Muscle of back (tissue), 13 donors: ENCODE measurements at places on chromosomes 7 and 10.

GRCh38 chr7:121558288-121558687 lies 162.2 kb upstream of the FAM3C start:
- DNase-seq, result no peak

DNA sequence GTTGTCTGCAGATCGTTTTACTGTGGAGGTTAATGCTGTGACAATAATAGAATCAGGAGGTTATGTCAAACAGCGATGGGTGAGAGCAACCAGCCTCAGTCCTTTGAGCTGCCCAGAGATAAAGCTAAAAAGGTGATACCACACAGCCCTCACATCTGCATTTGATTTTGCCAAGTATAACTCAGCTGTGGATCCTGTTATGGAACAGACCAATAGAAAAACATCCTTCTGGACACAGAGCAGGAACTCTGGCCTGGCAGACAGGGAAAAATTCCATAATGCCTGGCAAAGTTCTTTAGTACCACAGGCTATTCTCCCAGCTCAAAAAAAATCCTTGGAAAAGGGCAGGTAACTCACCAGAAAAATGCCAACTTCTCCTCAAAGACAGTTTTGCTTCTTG lies 87.1 kb upstream of the PDLIM1 start:
- DNase-seq, result no peak

GRCh38 chr7:107461938-107462533 lies 7.8 kb upstream of the GPR22 start:
- DNase-seq, result no peak

- no peak for DNase-seq
Measured at GRCh38 chr10:49133706-49134248, at the start of gene FAM170B. Gene FAM170B, minus strand, starts transcription at chr10:49134021. Its CDS starts 103 bp downstream, at chr10:49133918.

- DNase-seq, result no peak
Measured at GRCh38 chr10:118944959-118945633, 84.4 kb upstream of the NANOS1 start.

- no peak for DNase-seq
Measured at GRCh38 chr10:8051851-8052257, 2.6 kb upstream of the GATA3 start.

DNA sequence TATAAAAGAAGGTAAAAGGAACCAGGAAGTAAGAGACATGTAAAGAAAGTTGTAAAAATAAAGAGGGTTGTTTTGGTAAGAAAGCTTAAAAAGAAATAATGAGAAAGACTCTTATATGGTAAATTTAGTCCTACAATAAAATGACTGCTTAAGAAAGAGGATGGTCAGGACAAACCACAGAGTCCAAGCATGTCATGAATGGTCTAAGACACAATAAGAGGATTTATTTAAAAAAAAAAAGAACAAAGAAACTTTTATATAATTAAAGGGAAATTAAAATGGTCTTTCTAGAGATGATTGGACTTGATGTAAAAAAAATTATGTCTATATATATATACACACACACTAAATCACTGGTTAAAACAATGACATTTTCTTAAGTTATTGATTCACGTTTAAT lies 18.2 kb downstream of the ATAD1 start:
- no peak for DNase-seq

- DNase-seq, result no peak
Measured at GRCh38 chr7:134302120-134302519, 14.6 kb downstream of the SLC35B4 start.

DNA sequence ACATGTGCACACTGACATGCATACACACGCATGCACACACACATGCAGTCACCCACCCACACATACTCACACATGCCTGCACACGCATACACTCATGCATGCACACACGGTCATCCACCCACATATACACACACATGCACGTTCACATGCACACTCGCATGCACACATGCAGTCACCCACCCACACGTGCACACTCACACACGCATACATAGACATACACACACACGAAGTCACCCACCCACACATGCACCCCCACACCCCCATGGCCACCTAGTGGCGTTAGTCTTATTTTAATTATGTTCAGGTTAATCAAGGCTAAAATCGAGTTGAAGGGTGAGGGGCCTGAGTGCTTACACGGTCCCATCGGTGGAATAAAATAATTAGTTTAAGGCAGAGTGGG lies 96.8 kb downstream of the DNAJB6 start:
- no peak for DNase-seq

- DNase-seq, result no peak
Measured at GRCh38 chr10:114179148-114179547, at the start of gene TDRD1. Gene TDRD1, plus strand, starts transcription at chr10:114179353. Its CDS starts 8,479 bp downstream, at chr10:114187832.

- no peak for DNase-seq
Measured at GRCh38 chr7:44646176-44646920, 39.9 kb downstream of the OGDH start.

- DNase-seq, result no peak
Measured at GRCh38 chr7:120332433-120332832, 59.5 kb downstream of the KCND2 start.

DNA sequence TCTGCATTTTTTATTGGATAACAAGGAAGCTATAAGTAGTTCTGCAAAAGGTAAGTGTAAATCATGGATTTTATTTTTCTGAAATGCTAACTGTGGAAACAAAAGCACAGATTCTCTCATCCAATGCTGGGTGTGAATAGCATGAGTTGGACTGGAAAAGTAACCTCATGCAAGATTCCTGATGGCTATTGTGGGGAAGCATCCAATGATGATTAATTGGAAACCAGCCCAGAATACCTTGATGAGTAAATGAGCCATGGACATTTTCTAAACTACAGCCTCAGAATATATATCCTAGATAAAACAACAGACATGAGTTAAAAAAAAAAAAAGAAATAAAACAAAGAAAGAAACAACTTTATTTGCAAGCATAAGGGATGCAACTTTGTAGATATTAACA lies 934.6 kb downstream of the CCSER2 start:
- DNase-seq, result no peak

GRCh38 chr10:117948493-117948892 lies 98.2 kb downstream of the RAB11FIP2 start:
- DNase-seq, result no peak

DNA sequence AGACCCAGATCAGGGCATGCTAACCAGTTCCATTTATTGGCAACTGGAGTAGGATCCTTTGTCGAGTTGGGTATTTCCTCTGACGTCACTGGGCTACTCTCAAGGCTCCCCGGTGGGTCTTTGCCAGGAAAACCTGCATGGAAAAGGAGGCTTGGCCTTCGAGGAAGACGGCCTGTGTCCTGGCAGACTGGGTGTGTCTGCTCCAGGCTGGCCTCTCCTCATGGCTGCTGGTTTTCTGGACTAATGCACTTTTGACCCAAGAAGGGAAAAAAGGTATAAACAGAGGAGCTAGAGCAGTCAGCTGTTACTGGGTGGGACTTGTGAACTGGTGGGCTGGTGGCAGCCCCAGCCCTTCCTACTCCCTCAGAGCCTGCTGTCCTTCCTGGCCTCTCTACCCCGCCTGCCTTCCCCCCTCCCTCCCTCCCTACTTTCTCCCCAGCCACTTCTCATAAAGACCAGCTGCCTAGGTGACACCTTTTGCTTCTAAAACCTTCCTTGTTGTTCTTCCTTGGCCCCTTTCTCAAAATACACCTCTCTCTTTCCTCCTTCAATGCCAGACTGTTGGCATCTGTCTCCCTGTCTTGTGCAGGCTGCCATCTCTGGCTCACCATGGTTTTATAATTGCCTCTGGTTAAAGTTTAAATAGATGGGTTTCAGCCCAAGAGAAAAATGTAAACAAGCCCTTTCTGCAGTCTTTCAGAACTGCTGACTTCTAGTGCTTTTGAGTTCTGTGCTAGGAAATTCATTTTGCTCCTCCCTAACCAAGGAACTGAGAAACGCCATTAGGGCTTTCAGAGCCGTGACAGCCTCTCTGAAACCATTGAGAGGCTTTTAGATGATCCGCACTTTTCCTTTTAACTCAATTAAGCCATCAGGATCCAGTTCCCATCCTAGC lies 101.8 kb upstream of the MKLN1 start:
- DNase-seq, result no peak

- DNase-seq, result no peak
Measured at GRCh38 chr10:77274046-77274795, 363.4 kb downstream of the KCNMA1 start.

GRCh38 chr7:3464900-3465622 lies 164.0 kb downstream of the SDK1 start:
- DNase-seq, result no peak

GRCh38 chr7:99631295-99632109 lies 14.8 kb downstream of the ZSCAN25 start:
- DNase-seq, result peak; percentile 8

DNA sequence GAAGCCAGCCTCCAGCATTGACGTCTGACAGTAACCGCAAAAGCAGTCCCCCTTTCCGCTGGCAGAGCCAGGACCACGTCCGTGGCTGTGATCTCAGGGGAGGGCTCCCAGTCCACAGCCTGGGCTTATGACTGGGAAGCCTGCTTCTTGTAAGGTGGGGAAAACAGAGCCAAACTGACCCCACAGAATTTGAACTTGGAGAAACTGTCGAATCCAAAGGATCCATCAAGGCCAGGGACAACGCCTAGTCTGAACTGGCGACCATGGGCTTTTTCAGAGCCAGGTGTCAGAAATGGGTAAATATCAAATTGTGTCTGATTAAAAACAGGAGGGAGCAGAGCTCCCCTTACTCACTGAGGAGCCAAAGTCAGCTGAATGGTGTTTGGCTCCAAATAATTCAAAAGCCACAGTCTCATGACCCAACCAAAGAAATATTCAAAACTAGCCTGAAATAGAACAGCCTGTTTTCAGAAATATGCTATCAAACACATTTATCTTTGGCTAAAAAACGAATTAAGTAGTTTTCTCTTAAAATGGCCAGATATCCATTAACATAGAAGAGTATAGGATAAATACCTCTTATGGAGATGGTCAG lies 751.4 kb upstream of the GALNT17 start:
- DNase-seq, result peak; percentile 48

DNA sequence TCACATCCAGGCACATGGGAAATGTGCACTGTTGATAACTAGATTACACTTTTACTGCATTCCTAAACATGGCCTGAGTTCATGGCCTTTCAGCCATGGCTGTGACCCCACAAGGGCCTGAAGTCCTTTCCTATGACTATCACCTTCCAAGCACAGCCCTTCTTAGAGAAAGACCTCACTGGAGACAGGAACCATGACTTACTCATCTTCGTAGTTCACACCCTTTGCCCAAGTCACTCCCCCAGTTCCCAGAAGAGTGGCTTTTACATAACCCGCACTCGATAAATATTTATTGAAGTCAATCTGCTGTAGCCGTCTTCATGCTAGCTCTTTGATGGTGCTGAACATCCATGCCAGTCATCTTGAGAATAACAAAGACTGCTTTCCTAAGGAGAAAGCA lies 632.5 kb upstream of the NRP1 start:
- no peak for DNase-seq

DNA sequence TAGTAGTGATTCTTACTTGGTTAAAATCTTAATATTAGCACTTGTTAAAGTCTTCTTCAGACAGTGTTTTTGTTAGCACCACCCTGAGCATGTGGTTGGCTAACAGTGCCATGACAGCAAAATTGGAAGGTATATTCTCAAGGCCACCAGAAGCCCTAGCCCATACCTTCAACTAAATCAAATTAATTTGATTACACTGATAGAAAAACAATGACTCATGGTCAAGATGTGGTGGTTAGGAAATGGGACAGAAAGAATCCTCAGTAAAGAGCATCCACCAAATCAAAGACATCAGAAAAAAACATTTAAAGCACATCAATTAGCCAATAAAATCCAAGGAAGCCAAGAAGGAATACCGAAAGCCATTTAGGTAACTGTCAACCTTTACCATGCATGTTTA lies 75.5 kb downstream of the PIP4K2A start:
- DNase-seq, result no peak

DNA sequence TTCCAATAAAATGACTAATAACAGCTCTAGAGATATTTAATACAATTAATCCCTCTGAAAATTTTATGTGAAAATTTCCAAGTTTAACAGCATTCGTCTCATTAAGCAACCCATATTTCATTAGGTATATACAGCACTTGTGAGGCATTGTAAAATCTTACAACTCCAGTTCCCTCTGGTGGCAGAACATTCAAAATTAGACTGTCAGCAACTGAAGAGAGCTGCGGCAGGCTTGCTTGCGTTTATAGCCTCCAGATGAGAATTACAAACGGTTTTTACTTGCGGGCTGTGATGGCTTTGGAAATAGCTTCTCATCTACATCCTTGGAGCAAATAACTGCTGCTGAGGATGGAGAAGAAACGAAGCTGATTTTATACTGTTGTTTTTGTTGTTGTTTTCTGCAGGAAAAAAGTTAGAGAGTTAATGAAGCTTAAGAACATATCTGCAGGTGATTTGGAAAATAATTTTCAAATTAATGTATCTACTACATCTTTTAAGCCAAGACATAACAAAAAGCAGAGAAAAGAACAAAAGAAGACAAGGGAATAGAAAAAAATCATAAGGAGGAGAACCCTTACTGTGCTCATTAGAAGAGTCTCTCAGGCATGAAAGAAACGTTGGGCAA lies 171.3 kb downstream of the MAGI2 start:
- peak; percentile 46 for DNase-seq

DNA sequence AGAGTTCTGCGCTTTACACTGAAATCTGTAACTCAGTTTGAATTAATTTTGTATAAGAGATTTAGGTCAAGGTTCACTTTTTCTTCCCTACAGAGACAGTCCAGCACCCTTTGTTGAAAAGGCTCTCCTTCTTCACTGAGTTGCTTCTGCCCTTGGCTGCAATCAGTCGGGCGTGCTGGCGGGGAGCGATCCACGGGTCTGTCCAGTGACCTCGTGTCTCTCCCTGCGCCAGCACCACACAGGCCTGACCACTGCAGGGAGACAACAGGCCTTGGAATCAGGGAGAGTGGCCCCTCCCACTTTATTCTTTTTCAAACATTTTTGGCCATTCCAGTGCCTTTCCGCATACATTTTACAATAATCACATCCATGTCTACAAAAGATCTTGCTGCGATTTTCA lies 66.9 kb downstream of the AMZ1 start:
- DNase-seq, result no peak

GRCh38 chr7:45255187-45255586 lies 97.6 kb downstream of the RAMP3 start:
- no peak for DNase-seq

DNA sequence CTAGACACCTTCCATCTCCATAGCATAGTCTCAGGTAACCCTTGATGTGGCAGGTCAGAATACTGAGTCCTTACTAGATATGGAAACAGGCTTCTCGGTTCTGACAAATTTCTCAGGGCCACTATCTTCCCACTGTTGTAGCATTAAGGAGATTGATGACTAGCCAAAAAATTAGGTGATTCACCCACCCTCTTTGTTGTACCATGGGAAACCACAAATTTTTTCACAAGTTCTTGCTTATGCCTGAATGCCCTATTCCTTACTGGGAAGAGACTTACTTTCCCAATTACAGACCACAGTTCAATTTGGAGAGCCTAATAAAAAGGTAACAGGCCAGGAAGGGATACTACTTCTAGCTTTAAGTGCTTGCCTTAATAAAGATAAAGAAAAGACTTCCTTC lies 948.8 kb downstream of the GRM8 start:
- no peak for DNase-seq

GRCh38 chr10:93420944-93421825 lies 60.9 kb downstream of the MYOF start:
- peak; percentile 59 for DNase-seq

- no peak for DNase-seq
Measured at GRCh38 chr10:130984686-130985085, 326.8 kb downstream of the TCERG1L start.
